ENCODE measurements at places on chromosomes 7 and 10. TPM values are rescaled to one million over a fixed set of nuclear protein-coding genes. Genes with fewer than 3 reads are reported as not detected.
A peak's percentile ranks its signal among the peaks of the same experiment; 100 is the strongest.

GRCh38 chr10:21954132-21954531 lies 49.4 kb downstream of the DNAJC1 start:
- DNase-seq, result no peak

GBX1 gene
- not detected for total RNA-seq

DNA sequence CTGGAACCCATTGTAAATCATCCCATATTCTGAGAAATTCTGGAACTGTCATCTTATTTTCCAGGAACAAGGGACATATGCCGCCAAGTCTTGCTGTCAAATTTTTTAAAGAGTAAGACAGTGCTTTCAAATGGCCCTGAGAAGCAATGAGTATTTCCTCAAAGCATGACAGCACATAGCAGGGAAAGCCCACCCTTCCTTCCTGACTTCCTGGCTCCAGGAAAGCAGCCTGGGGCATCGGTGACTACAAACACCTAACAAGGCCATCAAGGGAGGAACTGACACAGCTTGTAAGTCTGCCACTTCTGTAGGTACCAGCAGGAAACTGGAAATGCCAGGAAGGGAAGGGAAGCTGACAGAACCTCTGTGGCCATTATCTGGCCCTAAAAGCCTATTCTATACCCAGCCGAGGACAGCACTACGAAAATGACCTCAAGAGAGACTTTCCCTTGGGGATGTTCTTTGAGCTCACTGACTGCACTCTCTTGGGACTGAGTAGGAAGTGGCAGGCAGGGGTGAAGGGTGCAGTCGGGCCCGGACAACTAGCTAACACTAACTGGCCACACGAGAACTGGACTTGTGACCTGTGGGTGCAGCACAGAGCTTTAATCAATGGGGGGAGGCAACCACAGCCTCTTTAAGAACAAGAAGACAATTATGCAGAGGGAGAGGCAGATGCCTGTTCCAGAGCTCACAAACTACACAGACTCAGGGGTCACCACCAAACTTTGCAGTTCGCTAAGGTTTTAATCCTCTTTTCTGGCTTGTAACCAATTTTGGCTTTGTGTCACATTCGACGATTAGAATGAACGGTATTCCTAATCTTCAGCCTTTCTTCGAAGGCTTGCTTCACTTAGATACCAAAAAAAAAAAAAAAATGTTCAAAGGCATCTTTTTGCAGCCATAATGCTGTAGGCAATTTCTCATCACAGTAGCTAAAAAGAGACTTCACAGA lies 52.0 kb downstream of the GRB10 start:
- no peak for DNase-seq

GRCh38 chr10:80144067-80144695 lies 11.7 kb downstream of the PLAC9 start:
- peak; percentile 81 for DNase-seq

CCDC3 gene
- 3.3 TPM for total RNA-seq

- DNase-seq, result peak; percentile 21
Observed at GRCh38 chr10:132705173-132705572, 80.8 kb downstream of the NKX6-2 start.

DNA sequence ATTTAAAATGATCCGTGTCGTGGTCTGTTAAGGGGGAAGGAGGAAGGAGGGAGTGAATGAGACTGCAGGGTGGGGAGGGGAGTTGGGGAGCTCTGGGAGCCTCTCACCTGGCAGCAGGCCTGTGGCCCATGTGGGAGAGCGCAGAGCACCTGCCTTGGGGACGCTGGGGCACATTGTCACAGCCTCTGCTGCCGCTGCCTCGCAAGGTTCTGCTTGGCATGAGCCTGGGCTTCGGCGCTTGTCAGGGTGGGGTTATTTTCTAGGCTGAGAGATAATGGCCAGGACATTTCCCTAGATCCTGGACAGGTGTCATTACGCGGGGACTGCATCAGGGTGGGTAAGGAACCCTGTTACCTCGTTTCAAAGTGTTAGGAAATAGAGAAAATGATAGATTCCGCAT lies 2.2 kb upstream of the SUN1 start:
- DNase-seq, result peak; percentile 23

ABCB4 gene
- total RNA-seq, result 1.4 TPM

ZNF282 gene
- total RNA-seq, result 28.1 TPM

- DNase-seq, result no peak
Observed at GRCh38 chr7:36635091-36635490, 89.2 kb downstream of the AOAH start.

DNA sequence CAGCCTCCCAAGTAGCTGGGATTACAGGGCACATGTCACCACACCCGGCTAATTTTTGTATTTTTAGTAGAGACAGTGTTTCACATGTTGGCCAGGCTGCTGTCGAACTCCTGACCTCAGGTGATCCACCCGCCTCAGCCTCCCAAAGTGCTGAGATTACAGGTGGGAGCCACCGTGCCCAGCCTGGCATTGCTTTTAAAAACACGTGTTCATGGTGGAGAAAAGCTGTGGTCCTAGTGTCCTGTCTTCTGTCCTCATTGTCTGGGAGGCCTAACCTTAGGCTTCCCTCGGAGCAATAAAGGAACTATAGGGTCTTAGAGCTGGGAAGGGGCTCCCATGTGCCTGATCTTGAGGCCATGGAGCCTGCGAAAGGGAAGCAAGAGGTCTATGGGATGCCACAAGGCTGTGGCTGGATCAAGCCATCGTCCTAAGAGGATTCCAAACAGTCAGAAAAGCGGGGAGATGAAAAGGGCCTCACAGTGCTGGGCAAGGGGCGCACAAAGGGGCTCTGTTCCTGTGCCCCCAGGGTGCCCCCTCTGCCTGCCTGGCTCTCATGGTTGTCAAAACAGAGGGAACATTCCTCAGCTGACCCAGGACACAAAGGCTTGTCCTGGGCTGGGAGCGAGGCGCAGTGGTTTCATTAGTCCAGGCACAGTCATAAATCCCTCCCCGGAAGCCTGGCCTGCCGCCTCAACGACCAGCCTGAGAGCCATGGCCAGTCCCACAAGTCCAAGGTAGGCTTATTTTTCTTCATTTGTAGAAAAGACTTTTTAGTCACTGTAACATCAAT lies 106.6 kb upstream of the TNS3 start:
- DNase-seq, result no peak

GRCh38 chr7:114083166-114084001 lies 164.6 kb upstream of the PPP1R3A start:
- peak; percentile 69 for DNase-seq

DNA sequence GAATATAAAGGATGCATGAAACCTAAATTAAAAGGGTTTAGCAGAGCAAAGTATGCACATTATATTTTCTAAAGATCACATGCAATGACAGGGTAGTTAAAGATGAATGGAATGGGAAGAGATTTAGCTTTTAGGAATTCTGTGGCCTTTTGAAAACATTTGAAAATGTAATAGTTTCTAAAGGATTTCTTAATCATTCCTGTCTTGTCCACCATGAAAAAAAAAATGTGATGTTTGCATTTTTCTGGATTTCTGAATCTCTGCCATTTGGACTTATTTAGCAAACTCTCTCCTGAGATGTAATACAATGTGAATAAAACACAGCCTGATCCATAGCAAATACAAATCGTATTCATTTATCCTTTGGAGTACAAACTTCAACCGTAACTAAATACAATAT lies 126.6 kb upstream of the RAB11FIP2 start:
- no peak for DNase-seq

RSBN1L gene
- total RNA-seq, result 19.6 TPM

DNA sequence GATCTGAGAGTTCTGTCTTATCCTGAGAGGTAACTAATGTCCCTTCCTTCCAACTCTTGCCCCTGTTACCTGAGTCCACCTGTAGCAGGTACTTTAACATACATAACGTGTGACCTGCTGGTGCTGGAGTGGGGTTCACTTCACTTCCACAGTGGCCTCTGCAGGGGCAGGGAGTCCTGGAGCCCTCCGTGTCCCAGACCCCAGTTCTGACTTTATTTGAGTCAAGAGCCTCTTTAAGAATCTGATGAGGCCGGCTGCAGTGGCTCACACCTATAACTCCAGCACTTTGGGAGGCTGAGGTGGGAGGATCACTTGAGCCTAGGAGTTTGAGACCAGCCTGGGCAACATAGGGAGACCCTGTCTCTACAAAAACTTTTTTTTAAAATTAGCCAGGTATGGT lies 117.0 kb upstream of the RET start:
- no peak for DNase-seq

Measured in mucosa of descending colon (tissue), 3 donors.